ENCODE measurements at places on chromosomes 7 and 10.

- DNase-seq, result no peak
Observed at GRCh38 chr10:32077896-32078485, 21.8 kb upstream of the KIF5B start.

DNA sequence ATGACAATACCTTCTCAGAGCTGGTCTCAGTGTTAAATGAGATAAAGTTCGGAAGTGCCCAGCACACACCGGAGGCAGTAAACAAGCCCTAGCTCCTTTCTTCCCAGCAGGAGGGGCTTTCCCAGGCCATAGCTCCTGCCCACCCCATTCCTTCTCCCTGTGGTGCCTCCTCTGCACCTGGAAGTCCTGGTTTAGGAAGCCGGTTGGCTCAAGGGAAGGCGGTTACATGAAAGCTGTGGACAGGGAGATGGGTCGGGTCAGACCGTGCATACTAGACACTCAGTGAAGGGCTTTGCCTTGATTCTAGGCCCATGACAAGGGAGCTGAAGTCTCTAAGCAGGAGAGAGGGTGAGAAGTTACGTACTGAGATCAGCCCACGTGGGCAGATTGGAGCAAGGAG is 8.6 kb downstream of the BEND7 start:
- no peak for DNase-seq

- no peak for DNase-seq
Observed at GRCh38 chr7:299169-299568, 9.2 kb downstream of the FOXL3 start.

- DNase-seq, result no peak
Observed at GRCh38 chr10:62503872-62504271, 129.7 kb downstream of the ZNF365 start.

- no peak for DNase-seq
Observed at GRCh38 chr10:72322030-72322279, 32.8 kb downstream of the DNAJB12 start.

DNA sequence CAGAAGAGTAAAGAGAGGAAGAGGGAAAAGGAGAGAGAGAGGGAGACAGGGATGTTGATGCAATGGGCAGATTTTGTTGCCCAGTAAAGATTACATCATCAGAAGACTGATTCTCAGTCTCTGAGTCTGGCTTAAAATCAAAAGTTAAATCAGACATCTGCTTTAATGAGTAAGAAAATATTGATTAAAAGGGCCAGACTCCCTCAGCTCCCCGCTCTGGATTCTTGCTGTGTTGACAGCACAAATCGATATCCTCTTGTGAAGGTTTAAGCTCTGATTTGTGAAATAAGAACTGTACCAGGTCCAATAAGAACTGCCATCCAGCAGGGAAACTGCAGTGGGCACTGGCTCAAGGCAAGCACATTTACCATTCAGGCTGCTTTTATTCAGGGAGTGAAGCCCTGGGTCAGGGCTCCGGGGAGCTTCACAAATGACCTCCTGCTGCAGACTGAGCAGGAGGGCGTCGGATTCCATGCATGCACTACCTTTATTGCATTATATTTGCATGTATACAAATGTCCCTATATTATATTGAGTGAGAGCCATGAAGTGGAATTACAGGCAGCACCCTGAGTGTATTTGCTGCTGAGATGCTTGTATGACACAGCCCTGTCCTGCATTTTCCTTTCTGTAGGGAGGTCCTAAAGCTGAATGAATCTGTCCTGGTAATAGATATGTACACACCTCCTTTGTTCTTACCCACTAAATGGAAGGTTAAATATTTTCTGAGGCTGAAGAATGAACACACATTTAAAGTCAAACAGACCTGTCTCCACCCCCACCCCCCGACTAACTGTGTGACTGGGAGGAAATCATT is 401.5 kb downstream of the REEP3 start:
- no peak for DNase-seq

- no peak for DNase-seq
Observed at GRCh38 chr7:27418541-27418940, 175.9 kb downstream of the EVX1 start.

DNA sequence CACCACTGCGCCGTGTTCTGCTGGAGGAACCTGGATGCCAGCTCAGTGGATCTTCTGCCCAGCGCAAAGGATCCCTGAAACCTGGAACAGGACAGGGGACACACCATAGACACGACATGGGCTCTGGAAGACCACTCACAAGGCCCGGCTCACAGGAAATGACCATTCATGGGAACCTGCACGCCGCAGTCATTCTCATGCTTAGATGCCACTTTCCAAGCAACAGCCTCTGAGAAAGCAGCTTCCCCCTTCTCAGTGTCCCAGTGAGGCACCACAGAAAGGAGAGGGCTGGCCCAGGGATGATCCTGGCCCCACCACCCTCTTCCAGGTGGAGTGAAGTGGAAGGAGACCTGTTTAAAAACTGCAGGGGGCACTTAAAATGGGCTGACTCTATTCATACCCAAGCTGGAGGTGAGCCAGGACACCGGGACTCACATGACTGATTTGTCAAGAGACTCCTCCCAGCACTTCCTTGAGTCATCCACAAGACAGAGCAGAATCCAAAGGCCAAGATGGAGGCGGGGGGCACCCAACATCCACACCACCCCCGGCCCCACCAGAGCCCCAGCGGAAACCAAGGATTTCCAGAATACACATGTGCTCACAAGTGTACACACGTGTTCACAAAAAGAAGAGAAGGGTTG is 11.2 kb downstream of the CTBP2 start:
- no peak for DNase-seq

- DNase-seq, result no peak
Observed at GRCh38 chr7:70890147-70890969, 241.6 kb upstream of the GALNT17 start.

- DNase-seq, result no peak
Observed at GRCh38 chr10:82683945-82684344, 809.0 kb downstream of the NRG3 start.

- no peak for DNase-seq
Observed at GRCh38 chr10:12594448-12594944, 245.1 kb downstream of the CAMK1D start.
